ENCODE measurements at places on chromosomes 2 and 18.

- DNase-seq: no peak
Observed at GRCh38 chr2:217066510-217067270, 206.8 kb upstream of the TNP1 start.

DNA sequence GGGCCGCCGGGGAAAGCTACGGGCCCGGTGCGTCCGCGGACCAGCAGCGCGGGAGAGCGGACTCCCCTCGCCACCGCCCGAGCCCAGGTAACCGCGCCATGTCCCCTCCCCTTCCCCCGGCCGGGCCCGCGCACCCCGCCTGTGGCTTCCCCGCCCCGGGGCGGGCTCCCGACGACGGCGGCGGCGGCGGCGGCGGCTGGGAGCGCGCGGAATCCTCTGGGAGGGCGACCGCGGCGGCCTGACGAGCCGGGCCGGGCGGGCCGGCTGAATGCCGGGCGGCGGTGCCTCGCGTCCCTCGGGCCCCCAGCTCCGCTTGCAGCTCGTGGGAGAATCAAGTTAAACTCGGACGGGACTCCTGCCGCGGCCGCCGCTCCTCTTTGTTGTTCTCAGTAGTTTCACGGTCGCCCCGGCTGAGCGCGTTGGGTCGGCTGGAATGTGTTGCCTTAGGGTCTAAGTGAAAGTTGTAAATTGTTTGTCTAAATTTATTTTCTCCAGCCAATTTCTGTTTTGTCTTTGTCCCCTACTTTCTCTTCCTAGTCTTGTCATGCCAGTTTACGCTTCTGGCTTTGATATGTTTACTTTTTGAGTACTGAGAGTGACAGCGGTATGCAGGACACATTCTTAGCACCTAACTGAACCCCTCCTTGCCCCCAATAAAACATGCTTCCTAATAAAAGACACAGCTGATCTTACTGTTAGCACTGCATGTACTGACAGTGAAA is 685 bp downstream of the SMAD4 start:
- peak; percentile 43 for DNase-seq

DNA sequence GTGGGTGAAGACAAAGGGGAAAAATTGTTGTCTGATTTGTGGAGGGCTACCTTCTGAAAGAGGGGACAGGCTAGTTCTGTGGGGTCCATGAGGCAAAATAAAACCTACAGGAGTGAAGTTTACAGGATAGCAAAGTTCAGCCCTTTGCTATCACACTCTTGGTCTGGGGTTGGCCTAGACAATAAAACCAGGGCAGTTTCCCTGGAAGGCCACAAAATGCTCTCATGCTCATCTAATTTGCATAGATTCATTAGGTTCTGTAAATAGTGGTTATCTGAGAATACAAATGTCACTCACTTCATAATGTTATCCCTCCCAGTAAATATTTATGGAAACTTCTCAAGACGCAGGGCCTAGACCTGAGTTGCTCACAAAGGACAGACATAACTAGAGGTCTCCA is 63.6 kb downstream of the INSIG2 start:
- no peak for DNase-seq

GRCh38 chr2:201709049-201709448 is 10.6 kb upstream of the MPP4 start:
- DNase-seq: no peak

DNA sequence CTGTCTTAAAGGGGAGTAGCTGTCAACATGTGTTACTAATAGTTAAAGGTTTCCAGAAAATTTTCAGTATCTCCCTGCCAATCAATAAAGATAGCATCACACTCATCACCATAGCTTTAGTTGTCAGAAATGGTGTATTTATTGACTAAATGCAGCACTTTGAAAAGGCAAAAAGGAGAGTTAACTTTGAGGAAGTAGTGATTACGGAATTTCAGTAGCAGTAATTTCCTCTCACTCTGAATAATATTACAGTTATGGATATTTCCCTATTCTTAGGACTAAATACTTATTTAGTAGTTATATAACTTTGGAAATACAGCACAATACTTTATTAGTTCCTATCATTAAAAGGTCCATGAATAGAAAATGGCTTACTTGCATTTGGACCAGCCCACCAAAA is 250.5 kb downstream of the CAMKMT start:
- DNase-seq: no peak

DNA sequence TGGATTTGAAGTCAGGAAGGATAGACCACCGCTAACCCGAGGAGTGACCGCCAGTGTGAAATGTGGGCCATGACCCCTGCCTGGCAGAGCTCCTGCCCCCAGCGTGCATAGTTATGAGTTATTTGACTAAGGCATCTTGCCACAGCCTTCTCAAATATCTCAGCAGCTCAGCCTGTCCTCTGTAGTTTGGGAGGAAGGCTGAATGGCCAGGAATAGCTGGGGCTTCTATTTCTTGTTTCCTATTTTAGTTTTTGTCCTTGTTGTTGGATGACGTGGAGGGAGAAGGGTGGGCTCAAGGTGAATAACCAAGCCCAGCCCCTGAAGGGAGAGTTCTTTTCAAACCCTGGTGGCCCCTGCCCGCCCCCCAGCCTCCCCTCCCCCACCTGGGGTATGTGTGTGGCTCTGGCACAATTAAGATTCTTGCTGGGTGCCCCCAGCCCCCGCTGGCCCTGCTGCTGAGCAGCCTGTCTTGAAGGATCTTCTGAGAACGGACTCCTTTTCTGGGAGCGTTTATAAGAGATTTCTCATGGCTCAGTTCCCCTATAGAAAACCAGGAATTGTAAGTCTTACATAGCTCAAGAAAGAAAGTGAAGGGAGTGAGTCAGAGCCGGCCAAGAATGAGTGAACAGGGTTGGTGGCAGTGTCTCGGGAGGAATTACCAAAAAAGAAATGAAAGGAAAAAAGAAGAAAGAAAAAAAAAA is 157.4 kb downstream of the GLI2 start:
- no peak for DNase-seq

DNA sequence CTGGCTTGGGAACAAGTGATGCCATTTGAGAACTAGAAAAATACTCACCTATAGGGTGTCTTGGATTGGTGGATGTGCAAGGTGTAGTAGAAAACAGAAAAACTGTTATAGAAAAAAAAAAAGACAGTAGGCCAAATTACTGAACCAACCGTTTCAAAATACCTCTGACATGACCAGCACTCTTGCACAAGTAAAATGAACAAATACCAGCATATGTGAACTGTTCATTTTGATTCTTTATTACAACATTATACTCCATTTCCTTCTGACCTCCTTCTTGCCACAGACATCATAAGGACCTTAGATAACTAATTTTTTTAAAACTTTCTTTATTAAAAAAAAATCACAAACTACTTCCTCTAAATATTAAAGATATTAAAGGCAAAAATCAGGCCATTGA is 125.5 kb downstream of the ATAD2B start:
- DNase-seq: no peak

GRCh38 chr18:12885500-12885899 is 1.5 kb upstream of the PTPN2 start:
- DNase-seq: no peak

- no peak for DNase-seq
Observed at GRCh38 chr2:74391209-74391579, 11.1 kb upstream of the DCTN1 start.

DNA sequence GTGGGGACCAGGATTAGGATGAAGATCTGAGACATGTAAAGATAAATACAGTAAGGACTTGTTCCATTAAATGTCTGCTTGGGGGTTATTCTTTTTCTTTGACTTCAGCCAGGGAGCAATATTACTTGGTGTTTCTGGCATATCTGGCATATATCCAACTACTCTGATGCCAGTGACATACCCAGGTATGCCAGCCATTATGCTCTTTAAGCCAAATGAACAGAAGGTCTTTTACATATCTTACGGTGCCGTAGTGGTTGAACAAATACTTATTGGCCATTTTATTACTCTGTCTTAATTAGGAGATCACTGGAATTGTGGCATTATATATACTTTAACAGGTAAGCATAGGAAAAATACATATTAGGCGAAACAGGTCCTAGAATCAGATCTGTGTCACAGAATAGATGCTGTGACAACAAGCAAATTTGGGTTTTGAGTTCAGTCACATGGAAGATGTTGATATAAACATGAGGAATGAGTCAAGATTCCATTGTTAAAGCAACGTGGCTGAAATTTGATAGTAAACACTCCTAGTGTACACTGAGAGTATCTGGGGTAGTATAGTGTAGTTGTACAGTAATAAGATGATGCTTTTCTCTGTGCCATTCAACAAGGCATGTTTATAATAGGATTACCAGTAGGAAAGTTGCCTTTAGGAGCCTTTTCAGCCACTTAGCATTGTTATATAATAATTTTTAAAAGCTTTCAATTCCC is 62.6 kb downstream of the KCTD18 start:
- no peak for DNase-seq

DNA sequence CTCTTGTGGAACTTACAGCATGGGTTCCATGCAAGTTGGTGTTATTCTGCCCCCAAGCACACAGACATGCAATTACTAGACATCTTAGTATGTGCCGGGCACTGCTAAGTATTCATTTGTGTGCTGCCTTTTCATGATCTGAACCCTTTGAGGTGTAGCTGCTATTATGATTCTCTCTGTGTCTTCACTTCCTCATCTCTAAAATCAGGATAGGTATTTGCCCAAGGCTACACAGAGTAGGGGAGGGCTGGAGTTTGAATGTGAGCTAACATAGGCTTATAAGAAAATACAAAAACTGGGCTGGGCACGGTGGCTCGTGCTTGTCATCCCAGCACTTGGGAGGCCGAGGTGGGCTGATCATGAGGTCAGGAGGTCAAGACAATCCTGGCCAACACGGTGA is 27.2 kb downstream of the FASTKD2 start:
- no peak for DNase-seq
